Glomerular endothelial cell (primary cell): ENCODE measurements at places on chromosomes 5 and 9.

- DNase-seq = no peak
These were observed 38.7 kb downstream of the G3BP1 start for GRCh38 chr5:151810449-151810848.

DNA sequence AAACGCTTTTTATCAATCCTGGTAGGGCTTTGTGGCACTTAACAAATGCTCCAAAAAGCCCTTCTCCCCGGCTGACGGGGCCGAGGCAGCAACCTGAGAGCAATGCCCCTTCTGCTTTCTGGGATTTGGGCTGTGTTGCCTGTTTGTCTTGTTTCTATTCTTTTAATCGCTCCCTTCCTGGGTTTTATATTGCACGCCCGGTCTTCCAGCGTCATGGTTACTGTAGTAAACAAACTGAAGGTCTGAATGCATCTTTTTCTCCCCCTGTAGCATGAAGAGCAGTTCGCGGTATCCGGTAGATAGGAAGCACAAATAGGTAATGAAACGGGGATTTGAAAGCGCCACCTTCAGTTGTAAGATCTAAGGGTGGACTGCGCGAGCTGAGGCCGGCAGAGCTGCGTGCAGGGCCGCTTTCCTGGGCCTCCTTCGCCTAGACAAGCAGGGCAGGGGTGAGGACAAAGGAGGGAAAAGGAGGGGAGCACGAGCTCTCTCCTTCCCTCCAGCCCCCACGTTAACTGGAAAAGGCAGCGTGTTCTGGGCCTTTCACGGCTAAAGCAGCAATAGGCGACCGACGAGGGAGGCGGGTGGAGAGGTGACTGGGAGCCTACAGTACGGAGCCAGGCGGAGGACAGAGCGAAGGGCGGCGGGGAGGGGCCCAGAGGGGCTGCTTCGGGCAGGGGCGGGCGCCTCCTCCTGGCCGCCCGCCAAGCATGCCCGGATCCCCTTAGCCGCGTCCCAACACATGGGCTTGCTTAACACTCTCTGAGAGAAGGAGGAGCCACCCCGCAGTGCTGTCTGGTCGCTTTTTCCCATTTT lies 49.3 kb upstream of the ZNF366 start:
- DNase-seq = no peak

DNA sequence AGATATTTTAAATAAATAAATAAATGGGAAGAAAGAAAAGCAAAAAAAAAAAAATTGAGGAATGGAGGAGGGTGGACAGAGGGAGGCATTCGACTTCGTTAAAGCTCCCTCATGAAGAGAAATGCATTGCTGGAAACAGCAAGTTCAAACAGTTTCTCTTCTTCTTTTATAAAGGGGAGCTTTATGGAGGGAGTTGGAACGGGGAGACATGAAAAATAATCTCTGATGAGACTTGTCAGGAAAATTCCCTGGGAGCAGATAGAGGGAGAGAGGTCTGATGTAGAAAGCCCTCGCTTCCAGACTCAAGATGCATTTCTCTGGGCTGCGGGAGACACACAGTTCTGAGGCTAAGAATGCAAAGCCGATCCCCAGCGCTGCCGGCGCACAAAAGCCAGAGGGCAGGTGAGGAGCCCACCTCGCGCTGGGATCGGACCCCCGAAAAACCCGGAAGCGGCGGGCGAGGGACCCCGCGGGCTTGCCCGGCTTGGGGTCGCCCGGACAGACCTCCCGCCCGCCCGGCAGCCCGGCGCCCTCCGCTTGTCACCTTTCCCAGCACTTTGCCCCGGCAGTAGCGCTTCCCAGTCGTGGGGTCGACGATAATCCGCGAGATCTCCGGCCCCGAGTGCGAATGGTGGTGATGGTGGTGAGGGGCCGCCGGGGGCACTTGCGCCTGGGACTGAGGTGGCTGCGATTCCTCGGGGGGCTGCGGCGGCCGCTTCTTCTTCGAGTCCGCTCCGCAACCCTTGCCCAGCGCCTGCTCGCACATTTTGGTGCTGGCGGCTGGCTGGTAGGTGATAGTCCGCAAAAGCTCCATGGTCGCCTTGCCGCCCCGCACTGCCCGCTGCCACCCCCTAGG lies 512 bp downstream of the PLK2 start:
- no peak for DNase-seq

DNA sequence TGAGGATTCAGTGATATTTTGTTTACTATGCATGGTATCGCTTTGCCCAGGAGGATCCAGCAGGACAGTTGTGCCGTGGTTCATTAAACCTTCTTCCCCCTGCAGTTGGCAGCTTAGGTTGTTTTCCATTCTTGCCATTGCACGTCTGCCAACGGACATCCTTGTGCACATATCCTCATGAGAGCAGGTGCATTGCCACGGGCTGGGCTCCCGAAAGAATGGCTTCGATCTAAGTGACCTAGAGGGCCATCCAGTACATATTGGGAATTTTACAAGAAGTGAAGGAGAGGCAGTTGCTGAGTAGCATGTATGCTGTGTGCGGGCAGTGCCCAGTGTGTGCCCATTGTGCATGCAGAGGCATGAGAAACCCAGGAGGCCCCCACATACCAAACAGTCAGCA lies 22.1 kb downstream of the HRH2 start:
- DNase-seq = no peak

- DNase-seq = no peak
These were observed 158.9 kb downstream of the HINT1 start for GRCh38 chr5:131005963-131006684.

DNA sequence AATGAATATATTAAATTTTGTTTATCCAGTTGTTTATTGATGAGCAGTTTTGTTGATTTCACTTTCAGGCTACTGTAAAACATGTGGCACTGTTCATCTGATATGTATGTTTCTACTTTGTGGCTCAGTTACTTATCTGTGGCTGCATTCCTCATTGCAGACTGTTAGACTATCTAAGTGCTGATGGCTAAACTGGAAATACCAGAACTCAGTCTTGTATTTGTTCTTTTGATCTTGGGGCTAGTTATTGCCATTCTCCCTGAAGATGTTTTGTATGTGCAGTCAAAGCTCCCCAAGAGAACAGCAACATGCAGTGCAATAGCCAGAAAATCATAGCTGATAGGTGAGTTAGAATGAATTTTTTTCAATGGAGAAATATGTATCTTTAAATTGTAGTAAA lies 162.2 kb downstream of the GADD45G start:
- DNase-seq = no peak

DNA sequence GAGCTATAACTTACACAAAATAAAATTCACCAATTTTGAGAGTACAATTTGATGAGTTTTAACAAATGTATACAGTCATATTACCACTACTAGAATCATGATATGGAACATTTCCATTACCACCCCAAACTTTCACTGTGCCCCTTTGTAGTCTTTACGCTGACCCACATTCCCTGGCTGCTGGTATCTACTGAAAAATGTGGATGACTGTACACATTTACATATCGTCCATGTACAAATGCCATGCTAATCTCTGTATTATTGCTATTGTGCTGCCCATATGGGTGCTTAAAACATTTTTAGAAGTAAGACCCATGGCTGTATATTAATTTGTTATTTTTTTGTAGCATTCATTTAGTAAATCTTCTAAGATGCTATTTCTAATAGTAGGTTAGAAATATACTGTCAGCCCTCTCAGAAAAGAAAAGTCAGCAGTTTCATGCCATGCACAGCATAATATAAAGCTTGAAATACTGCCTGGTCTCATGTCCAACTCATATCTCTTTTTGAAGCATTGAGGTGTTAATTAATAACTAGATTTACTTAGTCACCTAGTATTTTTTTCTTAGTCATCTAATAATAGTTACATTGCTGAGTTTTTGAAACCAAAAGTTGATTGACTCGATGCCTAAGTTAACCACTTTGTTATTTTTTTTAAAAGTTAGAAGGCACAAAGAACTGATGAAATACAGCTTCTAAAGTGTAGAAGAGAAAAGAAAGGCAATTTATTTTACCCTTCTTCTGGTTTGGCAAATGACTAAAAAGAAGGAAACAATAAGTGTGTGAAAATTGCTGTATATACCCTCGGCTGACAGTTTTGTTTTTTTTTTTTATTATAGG lies 188.3 kb upstream of the MEF2C start:
- no peak for DNase-seq

GRCh38 chr5:14062178-14062577 lies 81.0 kb upstream of the TRIO start:
- DNase-seq = no peak

DNA sequence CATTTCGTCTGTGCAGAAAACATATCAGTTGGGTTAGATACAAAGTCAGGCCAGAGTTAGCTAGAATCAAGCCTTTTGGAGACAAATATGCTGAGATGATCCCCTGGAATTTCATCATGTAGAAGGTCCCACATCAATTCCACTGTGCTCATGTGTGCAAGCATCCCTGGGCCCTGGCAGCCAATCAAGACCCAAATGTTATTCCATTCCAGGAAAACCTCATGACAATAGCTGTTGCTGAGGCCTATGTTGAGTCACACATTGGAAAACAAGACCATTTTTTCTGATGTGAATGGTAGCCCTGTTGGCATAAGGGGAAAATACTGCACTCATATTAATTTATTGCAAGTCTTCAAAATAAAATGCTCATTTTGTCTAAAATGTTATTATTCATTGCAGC lies 11.5 kb downstream of the SPOCK1 start:
- DNase-seq = peak; percentile 41

DNA sequence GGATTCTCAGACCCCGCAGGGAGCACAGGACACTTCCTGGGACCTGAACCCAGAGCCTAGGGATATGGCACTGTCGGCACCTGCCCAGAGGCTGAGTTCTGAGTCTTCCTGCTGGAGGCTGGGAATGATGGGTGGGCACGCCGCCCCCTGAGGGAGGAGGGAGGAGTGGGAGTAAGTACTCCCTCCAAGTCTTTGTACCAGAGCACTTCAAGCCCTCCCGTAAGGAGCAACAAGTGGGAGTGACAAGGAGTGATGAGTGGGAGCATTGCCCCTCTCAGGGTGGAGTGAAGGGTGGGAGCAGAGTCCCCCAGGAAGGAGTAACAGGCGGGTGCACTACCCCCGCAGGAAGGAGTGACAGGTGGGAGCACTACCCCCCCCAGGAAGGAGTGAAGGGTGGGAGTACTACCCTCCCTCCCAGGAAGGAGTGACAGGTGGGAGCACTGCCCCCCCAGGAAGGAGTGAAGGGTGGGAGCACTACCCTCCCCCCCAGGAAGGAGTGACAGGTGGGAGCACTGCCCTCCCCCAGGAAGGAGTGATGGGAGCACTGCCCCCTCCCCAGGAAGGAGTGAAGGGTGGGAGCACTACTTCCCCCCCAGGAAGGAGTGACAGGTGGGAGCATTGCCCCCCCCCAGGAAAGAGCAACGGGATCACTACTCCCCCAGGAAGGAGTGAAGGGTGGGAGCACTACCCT lies 100.1 kb downstream of the CACNA1B start:
- DNase-seq = no peak

GRCh38 chr9:37433867-37434371 lies 11.4 kb downstream of the GRHPR start:
- no peak for DNase-seq

DNA sequence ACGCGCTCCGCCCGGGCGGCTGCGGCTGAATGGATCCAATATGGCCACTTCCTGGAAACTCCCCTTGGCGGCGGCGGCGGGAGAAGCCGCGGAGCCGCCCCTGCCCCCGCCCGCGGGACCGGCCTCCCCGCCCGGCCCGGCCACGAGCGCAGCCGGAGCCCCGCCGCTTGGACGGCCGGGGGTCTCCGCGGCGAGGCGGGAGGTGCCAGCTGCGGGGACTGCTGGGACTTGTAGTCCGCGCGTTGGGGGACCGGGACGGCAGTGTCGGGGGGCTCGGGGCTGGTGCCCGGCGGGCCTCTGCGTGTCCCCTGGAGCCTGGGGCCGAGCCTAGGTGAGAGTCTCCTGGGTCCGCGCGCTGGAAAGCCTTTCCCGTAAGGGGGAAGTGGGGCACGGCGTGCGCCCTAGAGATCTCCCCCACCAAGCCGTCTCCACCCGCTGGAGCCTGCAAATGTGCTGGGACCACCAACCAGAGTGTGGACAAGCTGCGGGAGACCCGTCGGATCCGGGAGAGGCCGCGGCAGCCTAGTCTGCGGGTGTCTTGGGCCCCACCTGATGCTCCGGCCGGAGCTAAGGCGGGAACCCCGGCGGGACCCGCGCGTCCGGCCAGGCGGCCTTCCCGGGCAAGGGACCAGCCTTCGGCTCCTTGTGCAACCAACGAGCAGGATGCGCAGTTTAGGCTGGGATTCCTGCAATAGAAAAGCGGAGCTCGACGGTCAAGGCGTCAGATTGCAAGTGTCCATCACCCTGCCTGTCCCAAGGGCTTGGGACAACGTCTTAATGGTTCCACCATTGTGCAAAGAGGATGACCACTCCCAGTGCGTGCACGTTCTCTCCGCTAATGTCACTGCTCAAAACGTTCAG lies at the start of gene SEPTIN8:
TSS of gene SEPTIN8 (minus strand) at position 31 of the 861 bp plus-strand sequence. CDS start 102 bp downstream, outside the sequence.
- no peak for DNase-seq

DNA sequence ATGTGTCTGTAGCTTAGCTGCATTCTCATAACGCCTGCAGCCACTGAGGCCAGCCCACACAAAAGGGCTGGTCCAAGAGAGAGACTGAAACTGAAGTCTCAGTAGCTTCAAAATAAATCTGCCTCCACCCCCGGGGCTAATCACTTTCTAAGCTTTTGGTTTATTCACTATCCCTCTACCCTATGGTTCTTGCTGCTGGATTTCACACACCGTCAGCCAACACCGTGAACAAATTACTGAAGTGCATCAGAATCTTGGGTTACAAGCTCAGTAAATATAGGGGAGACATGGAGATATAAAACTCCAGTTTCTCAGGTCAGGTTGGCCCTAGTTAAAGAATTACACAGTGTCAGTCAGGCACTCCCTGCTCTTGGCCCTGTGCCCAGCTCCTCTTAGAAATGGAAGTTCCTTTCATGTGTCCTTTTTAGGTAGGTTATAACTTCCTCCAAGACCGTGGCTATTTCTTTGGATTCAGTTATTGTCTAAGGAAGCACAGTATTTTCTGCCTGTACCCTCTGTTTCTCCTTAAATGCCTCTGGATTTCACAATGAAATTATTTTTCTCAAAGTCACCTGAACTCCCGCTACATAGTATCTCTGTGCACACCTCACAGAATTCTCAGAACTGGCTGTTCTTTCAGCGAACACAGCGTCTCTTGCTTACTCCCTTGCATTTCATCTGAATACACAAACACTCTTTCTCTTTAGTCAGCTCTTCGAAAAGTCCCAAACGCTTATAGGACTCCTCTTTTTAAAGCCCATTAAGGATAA lies 112.5 kb downstream of the FAM174A start:
- DNase-seq = no peak
